MV-4-11 (cell line): ENCODE measurements at places on chromosomes 3 and 15.

- DNase-seq: no peak
Observed at GRCh38 chr3:39977058-39977794, 167.8 kb downstream of the MYRIP start.

DNA sequence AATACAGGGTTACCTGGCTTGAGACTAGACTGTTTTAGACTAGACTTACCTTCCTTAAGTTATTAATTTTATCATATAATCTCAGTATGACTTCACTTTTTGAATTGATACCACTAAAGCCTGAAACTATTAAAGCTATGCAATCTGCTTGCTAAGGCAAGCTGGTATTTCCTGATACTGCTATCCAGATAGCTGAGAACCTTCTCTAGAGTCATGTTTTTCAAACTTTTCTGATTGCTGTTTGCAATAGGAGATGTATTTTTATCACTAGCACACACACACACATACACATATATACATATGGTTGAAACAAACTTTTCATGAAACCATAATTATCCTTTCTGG, 9.3 kb upstream of the MAGI1 start:
- no peak for DNase-seq

GRCh38 chr3:89217148-89217685, 109.8 kb downstream of the EPHA3 start:
- no peak for DNase-seq

DNA sequence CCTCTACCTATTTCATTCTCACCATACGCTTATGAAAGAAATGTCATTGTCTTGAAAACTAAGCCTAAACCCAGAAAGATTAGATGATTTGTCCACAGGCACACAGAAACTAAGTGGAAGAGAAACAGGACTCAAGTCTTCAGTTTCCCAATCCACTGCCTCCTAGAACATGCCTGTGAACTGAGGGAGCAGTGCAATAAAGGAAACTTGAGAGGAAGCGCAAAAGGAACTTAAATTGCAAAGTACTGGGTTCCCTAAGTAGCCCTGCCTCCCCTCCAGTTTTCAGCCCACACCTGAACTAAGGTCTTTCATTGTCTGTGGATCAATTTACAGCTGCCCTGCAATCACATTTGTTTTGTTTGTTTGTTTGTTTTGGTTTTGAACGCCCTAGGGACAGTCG, 56.7 kb upstream of the TSEN2 start:
- DNase-seq: peak; percentile 67

GRCh38 chr15:70761931-70762468, 1.4 kb downstream of the UACA start:
- DNase-seq: no peak

GRCh38 chr15:60798821-60799220, 319.9 kb upstream of the ICE2 start:
- peak; percentile 10 for DNase-seq

DNA sequence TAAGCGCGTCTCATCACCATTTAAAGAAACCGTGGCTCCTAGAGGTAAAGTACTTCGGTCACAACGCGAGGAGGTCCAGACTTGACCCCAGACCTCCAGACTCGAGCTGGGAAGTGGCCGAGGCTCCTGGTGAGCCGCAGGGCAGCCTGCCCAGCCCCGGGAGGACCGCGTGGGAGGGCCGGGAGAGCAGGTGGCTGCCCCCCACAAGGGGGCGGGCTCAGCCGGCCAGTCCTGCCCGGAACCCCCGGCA, at the start of gene SLC27A2:
Gene SLC27A2, plus strand, starts transcription at position 228 of the 250 bp plus-strand sequence. CDS start 232 bp downstream, outside the sequence.
- DNase-seq: no peak

DNA sequence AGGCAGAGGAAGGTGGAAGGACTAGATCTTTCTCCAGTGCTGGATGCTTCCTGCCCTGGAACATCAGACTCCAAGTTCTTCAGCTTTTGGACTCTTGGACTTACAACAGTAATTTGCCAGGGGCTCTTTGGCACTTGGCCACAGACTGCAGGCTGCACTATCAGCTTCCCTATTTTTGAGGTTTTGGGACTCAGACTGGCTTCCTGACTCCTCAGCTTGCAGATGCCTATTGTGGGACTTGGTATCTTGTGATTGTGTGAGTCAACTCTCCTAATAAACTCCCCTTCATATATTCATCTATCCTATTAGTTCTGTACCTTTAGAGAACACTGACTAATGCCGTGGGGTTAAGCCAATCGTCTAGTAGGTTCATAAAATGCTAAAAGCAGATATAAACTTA, 8.8 kb upstream of the B3GNT5 start:
- DNase-seq: peak; percentile 93

DNA sequence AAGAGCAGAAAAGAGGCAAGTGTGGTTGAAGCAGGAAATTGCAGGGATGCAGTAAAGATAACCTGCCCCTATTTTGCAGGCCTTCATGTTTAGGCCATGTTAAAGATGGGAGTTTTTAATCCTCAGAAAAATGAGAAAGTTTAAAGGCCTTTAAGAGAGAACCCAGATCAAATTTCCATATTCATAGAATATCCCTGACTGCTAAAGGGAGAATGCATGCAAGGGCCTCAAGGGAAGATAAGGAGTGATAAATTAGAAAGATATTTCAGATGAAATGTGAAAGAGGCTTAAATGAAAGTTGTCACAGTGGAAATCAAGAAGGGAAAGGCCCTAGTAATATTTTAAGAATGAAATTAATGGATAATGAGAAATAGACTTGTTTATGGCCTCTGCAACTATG, 292.1 kb downstream of the SATB1 start:
- no peak for DNase-seq

GRCh38 chr15:35393398-35393797, 152.6 kb downstream of the DPH6 start:
- no peak for DNase-seq

- no peak for DNase-seq
Observed at GRCh38 chr15:99125061-99125891, 20.4 kb downstream of the SYNM start.

- no peak for DNase-seq
Observed at GRCh38 chr3:142664311-142664710, 59.5 kb upstream of the TRPC1 start.

GRCh38 chr15:61798631-61799030, 261.6 kb downstream of the VPS13C start:
- no peak for DNase-seq

- DNase-seq: no peak
Observed at GRCh38 chr3:144112437-144112836, 140.8 kb downstream of the DIPK2A start.

DNA sequence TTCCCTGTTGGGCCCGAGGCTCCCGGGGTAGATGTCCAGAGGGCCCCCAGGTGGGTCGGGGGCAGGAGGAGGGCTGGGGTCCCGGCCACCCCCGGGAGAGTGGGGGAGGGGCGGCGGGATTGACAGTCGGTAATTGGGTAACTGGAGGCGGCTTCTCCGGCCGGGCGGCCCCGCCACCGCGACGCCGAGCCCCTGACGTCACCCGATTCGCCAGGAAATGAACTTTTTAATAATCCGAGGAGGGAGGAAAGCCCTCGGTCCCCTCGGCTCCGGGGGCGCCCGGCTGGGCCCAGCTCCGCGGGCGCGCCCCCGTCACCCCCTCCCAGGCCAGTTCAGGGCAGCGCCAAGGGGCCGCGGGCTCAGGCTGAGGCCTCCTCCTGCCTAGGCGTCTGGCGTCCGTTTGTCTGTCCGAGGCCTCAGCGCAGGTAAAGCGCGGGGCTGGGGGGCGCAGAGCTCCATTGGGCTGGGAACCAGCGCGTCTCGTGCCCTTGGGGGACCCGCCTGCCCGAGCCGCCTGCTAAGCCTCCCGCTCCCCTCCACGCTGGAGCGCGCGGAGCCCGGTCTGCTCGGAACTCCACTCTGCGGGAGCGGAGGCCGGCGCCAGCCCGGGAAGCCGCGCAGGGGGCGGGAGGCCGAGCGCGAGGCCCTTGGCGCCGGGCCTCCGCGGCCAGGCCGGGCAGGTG, 3.9 kb downstream of the GATA2 start:
- DNase-seq: no peak

- DNase-seq: no peak
Observed at GRCh38 chr3:102570511-102570910, 135.7 kb downstream of the ZPLD1 start.

DNA sequence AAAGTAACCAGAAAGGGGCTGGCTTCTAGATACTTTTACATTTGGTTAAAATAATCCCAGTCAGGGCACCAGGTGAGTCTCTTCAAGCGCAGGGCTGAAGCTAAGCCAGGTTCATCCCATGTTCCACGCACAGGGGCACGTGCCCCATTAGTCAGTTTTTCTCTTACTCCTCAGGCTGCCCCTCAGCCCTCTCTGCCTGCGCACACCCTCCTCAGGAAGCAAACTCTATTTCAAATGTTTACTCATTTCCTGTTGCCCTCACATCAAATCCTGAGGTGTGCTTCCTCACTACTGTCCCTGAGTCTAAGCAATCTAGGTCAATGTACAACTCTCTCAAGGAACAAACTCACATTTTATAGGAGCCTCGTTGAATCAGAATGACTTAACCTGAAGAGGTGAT, 48.5 kb downstream of the THBS1 start:
- no peak for DNase-seq

GRCh38 chr3:141648055-141648910, 89.8 kb upstream of the RNF7 start:
- DNase-seq: no peak

DNA sequence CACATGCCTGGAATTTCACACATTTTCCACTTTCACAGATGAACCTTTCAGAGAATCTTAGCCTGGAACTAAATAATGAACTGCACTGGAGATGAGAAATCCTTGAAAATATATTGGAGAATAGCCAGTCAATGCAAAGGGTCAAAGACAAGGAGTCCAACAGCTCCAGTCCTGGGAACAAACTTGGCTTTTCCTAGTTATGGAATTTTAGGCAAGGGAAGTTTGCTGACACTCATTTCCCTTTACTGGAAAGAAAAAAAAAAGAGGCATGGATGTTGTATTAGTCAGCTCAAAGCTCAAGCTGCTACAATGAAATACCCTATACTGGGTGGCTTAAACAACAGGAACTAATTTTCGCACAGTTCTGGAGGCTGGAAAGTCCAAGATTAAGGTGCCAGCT, 690.8 kb upstream of the ARPP21 start:
- no peak for DNase-seq

GRCh38 chr3:131535131-131535530, 32.4 kb upstream of the MRPL3 start:
- DNase-seq: no peak

DNA sequence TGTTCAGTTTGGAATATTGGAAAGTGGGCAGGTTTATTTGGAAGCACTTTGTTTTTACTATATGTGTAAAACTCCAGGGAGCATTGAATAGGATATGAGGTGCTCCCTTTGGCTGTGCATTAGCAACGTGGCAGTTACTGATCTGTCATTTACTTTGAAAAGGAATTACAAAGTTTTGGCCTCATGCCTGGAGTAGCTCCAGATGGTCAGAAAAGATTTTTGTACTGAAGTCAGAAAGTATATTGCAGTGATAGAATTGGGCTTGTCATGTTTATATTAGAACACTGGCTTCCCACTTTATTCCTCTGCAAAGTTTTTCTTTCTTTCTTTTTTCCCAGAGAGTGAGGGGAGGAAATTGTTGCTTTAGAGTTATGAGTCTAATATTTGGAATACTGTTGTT, 26.1 kb downstream of the FNDC3B start:
- no peak for DNase-seq

- no peak for DNase-seq
Observed at GRCh38 chr3:2875699-2876098, 234.5 kb downstream of the IL5RA start.

DNA sequence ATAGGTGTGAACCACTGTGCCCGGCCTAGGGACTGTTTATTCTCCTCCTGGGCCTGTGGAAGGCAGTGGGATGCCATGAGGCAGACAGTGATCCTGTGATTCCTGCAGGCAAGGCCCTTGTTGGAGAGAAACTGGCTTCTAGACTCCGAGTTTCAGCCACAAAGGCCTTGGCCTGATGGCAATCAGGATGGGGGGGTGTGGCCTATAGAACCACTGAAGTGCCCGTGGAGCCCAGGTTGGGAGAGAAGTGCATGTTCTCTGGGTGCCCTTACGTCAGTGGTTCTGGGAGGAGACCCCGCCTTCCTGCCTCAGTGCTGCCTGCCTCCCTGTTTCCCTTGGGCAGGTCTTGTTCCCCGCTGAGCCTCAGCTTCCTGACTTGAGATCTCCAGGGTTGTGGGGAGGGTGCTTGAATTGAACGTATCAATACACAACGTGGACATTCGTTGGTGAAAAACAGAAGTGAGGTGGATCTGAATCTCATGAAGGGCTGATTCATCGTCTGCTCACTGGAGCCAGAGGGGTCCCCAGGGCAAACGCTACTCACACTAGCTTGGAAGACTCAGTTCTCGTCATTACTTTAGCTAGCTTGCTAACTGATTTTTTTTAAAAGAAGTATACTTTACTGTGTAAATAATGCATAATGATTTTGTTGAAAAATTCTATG, 31.8 kb downstream of the IRAK2 start:
- DNase-seq: peak; percentile 30

DNA sequence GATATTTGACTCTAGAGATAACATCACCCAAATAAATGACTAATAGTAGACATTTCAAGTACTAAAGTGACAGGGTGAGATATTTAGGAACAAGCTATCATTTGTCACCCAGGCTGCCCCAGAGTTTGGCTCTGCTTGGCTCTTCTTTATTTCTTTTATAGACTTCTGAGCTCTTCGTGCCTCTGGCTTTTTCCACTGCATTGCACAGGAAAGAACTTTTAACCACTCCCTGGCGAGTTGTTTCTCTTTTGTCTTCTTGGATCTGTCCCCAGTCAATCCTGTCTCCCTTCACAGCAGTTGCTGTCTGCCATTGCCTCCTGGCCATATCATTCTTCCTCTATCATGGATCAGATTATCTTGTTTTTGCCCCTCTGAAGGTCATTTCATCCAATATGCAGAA, 339.2 kb upstream of the DCBLD2 start:
- DNase-seq: no peak

GRCh38 chr3:30948426-30948825, 54.0 kb upstream of the GADL1 start:
- DNase-seq: peak; percentile 46

- peak; percentile 14 for DNase-seq
Observed at GRCh38 chr3:120198305-120198878, 86.6 kb downstream of the GPR156 start.

DNA sequence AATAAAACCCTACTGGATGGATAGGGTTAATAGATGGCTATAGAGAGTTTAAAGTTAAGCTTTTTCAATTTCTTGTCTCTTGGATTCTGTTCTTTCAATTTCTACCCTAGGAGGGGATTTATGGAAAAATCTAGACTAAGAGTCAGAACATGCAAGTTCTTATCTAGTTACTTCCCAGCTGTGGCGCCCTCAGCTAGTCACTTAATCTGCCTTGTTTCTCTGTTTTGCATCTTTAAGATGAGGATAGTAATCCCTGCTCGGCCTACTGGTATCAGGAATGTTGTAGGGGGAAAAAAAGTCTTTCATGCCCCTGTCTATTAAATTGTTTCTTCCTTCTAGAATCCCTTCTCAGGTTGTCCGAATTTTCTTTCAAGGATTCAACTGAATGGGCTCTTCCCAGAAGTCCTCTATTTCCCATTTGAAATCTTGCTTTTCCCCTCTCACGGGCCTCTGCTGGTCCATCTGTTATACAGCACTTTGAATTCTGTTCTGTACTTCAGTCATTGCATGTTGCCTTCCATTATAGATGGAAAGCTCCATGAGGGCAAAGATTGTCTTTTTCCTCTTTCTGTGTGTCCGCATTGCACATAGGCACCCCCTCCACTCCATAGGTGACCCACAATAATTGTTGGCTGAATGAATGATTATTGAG, 4.4 kb downstream of the KCTD6 start:
- no peak for DNase-seq
